ENCODE measurements at places on chromosomes 3 and 15. TPM values are rescaled to one million over a fixed set of nuclear protein-coding genes. Genes with fewer than 3 reads are reported as not detected.

Gene MASP1
- not detected for total RNA-seq

Gene PIAS1
- 22.5 TPM for total RNA-seq

Gene TMEM207
- total RNA-seq: not detected

Gene RASGRF1
- 0.39 TPM for total RNA-seq

Measured in A549 treated with Mapracorat at 1 μM for 4 hours (cell line).